CD4-positive, alpha-beta T cell treated with Interleukin-10 for 1 hour (primary cell): ENCODE measurements at places on chromosomes 2 and 18.

- DNase-seq: no peak
Observed at GRCh38 chr2:38734299-38735058, 16.7 kb downstream of the SRSF7 start.

DNA sequence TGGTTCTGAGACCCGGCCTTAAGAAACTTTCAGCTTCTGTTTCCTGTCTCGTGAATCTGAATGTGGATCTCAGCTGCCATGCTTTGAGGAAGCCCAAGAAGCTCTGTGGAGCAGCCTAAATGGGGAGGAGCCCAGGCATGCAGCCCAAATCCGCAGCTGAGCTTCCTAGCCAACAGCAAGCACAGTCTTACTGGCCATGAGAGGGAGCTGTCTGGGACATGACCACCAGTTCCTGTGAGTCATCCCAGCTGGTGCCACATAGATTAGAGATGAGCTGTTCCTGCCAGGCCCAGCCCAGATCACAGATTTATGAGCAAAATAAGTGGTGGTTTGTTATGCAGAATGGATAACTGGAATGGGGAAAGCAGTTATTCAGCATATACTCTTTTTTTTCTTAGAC, 224.4 kb upstream of the APCDD1 start:
- no peak for DNase-seq

DNA sequence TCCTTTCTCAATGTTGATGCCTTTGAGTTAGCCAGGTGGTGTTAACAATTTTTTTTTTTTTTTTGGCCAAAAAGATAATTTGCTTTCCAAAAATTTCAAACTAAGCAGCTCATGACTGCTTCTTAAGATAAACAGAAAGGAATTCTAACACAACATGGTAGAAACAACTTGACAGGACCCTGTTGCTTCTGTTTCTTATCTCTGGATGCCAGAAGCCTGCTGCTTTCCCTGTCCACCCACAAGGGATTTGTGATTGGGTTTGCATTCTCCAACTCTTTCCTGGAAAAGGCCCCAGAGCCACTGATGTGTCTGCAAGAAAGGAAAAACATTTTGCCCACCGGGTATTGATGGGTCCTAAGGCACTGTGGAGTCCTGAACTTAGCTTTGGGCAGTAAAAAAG, 217.2 kb upstream of the PKDCC start:
- DNase-seq: no peak

GRCh38 chr2:38415023-38415422, 38.0 kb upstream of the ATL2 start:
- DNase-seq: no peak

DNA sequence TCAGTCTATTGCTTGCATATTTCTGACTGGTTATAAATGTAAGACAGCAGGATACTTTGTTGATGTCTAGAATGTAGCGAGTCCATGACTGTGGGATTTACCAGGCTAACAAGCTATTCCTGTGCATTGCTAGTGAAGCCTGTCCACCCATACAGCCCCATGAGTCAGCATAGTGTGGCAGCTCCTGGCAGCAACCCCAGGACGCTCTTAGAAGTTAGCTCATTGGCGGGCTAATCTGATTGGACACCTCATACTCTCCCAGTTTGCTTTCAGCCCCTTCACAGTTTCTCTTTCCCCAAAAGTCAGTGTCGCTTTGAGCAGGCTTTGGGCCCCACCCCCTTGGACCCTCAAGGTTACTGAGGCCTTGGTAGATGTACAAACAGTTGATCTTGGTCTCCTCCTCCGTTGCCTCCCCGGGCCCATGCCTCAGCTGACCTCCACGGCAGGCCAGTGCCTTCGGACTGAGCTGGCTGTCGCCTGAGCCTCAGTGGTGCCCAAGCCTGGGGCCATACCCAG, 48.0 kb downstream of the COA5 start:
- DNase-seq: no peak

DNA sequence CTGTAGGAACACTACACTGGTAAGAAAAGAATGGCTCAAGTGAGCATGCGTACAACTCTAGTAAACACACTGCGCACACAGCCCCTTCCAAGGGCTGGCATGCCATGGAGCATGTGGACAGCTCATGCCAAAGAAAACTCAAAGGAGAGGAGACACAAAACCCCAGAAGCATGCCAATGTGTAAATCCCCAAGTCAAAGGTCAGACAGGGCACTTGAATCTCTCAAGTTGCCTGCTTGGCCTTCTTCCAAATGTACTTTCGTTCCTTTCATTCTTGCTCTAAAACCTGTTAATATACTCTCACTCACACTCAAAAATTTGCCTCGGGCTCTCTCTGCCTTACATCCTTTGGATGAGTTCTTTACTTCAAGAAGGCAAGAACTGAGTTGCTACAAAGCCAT, 365.3 kb downstream of the NBAS start:
- no peak for DNase-seq

DNA sequence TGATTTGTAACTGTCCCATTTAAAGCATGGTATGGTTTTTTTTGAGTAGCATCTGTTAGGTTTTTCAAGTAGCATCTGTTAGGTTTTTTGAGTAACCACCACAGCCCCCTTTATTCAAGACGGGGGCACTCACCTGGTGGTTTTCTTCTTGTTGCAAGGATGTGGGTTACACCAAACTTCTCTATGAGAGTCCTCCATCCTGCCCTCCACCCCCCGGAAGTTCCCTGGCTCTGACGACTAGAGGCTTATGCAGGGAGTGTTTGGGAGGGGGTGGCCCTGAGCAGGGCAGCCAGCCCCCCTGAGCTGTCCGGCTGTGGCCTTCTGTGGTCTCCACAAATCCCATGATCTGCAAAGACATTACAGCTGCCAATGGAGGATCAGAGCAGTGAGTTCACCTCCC, 39.3 kb downstream of the MTCL1 start:
- DNase-seq: peak; percentile 42

- no peak for DNase-seq
Observed at GRCh38 chr2:218877891-218878290, 2.8 kb upstream of the WNT10A start.

- no peak for DNase-seq
Observed at GRCh38 chr2:99899882-99900281, 242.5 kb downstream of the AFF3 start.

- no peak for DNase-seq
Observed at GRCh38 chr2:69221960-69222751, 164.9 kb downstream of the GFPT1 start.
